ENCODE measurements at places on chromosomes 4 and X.

- no peaks in the 10 kb centered on the region for H3K4me1 ChIP-seq
- no peaks in the 10 kb centered on the region for H3K27me3 ChIP-seq
- no peak overlapping the region for H3K4me3 ChIP-seq
- no peak overlapping the region for H3K27ac ChIP-seq
- no peak for DNase-seq
These were observed 175.9 kb downstream of the SLC39A8 start for GRCh38 chr4:102169345-102169744.

- H3K27ac ChIP-seq: no peak overlapping the region
- H3K4me1 ChIP-seq: no peaks in the 10 kb centered on the region
These were observed 13.3 kb downstream of the ATOH1 start for GRCh38 chr4:93841803-93842345.

GRCh38 chr4:163815776-163816175 is 321.3 kb downstream of the TMA16 start:
- H3K4me1 ChIP-seq: no peaks in the 10 kb centered on the region
- no peak for DNase-seq
- H3K27ac ChIP-seq: no peak overlapping the region
- no peak overlapping the region for H3K4me3 ChIP-seq

GRCh38 chr4:140858897-140859296 is 102.7 kb upstream of the TBC1D9 start:
- H3K36me3 ChIP-seq: no peaks in the 10 kb centered on the region
- H3K4me1 ChIP-seq: no peaks in the 10 kb centered on the region
- H3K27me3 ChIP-seq: peaks cover 11% of the 10 kb centered on the region
- DNase-seq: no peak
- no peak overlapping the region for H3K27ac ChIP-seq

DNA sequence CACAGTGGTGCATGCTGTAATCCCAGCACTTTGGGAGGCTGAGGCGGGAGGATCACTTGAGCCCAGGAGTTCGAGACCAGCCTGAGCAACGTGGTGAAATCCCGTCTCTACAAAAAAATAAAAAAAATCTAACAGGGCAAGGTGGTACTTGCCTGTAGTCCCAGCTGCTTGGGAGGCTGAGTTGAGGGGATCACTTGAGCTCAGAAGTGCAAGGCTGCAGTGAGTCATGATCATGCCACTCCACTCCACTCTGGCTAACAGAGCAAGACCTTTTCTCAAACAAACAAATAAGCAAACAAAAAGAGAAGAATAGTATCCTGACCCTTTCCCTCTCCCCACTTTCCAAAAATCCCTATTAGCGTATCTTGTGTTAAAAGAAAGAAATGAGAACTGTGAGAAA is 52.7 kb downstream of the NPY1R start:
- H3K4me1 ChIP-seq: no peaks in the 10 kb centered on the region
- no peak for DNase-seq
- H3K27me3 ChIP-seq: peaks cover 8% of the 10 kb centered on the region

- H3K36me3 ChIP-seq: peaks cover 39% of the 10 kb centered on the region
- no peaks in the 10 kb centered on the region for H3K27me3 ChIP-seq
- H3K27ac ChIP-seq: peak overlapping the region; percentile 97
- no peak for DNase-seq
- H3K4me1 ChIP-seq: peaks cover 41% of the 10 kb centered on the region
These were observed 2.9 kb downstream of the OTUD4 start for GRCh38 chr4:145177511-145177905.

GRCh38 chr4:99711657-99712056 is 54.0 kb upstream of the C4orf54 start:
- H3K4me1 ChIP-seq: peaks cover 5% of the 10 kb centered on the region
- no peak overlapping the region for H3K4me3 ChIP-seq
- no peaks in the 10 kb centered on the region for H3K36me3 ChIP-seq
- no peak overlapping the region for H3K27ac ChIP-seq

- no peaks in the 10 kb centered on the region for H3K27me3 ChIP-seq
- H3K4me1 ChIP-seq: no peaks in the 10 kb centered on the region
- no peak overlapping the region for H3K4me3 ChIP-seq
- no peak for DNase-seq
- H3K27ac ChIP-seq: no peak overlapping the region
- no peaks in the 10 kb centered on the region for H3K36me3 ChIP-seq
These were observed 23.4 kb upstream of the GLRB start for GRCh38 chr4:157052429-157053040.

- no peaks in the 10 kb centered on the region for H3K4me1 ChIP-seq
- no peak for DNase-seq
- no peak overlapping the region for H3K4me3 ChIP-seq
- no peaks in the 10 kb centered on the region for H3K27me3 ChIP-seq
- H3K27ac ChIP-seq: no peak overlapping the region
- H3K36me3 ChIP-seq: no peaks in the 10 kb centered on the region
These were observed 239.6 kb upstream of the TRAM1L1 start for GRCh38 chr4:117324851-117325491.

- H3K27ac ChIP-seq: no peak overlapping the region
- no peaks in the 10 kb centered on the region for H3K4me1 ChIP-seq
- no peaks in the 10 kb centered on the region for H3K36me3 ChIP-seq
These were observed 1000.1 kb upstream of the LCORL start for GRCh38 chr4:19021617-19022016.

- no peak overlapping the region for H3K27ac ChIP-seq
- H3K27me3 ChIP-seq: no peaks in the 10 kb centered on the region
- no peak for DNase-seq
- no peak overlapping the region for H3K4me3 ChIP-seq
- no peaks in the 10 kb centered on the region for H3K36me3 ChIP-seq
- no peaks in the 10 kb centered on the region for H3K4me1 ChIP-seq
These were observed 276.3 kb downstream of the STPG2 start for GRCh38 chr4:97866821-97867556.

DNA sequence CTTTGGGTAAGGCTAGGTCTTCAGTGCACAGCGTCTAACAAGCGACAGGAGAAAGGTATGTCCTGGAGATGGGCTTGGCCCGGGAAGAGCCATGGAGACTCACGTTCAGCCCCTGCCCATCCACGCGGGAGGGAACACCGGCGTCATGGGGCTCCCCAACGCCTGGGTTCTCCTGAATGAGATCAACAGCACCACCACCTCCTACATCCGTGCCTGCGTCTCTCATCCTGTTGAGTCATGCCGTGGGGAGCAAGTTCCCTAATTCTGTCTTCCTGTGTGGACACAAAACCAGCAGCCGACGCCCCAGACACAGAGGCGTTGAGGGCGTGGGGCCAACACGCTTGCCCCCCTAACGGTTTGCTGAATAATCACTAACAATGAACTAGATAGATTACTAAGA is 20.1 kb upstream of the IL3RA start:
- H3K4me3 ChIP-seq: no peak overlapping the region
- H3K27me3 ChIP-seq: peaks cover 7% of the 10 kb centered on the region
- peaks cover 5% of the 10 kb centered on the region for H3K4me1 ChIP-seq
- H3K27ac ChIP-seq: no peak overlapping the region
- no peaks in the 10 kb centered on the region for H3K36me3 ChIP-seq
- peak; percentile 53 for DNase-seq

DNA sequence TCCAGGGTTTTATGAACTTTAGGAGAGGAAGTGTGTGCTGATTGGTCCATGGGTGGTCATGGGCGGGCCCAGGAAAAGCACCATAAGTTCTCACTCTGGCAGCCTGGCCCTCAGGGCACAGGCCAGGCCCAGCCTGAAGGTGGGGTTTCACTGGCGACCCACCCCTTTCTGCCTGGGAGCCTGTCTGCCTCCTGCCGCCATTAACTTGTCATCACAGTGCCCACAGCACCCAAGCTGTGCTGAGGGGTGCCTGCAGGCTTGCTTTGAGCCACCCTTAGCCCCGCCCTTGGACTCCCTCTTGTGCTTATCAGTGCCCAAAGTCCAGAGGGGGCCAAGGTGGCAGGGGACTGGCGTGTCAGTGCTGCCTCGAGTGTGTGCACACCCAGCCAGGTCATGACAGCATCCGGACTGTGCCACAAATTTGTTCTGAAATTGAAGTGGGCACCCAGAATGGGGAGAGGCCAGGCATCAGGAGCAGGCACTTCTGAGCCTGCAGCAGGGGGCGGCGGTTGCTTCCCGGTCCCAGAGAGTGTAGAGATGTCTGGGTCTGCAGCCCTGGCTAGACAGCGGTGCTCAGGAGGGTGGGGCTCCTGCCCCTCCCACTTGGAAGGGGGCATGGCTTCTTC is 455.6 kb downstream of the TMA16 start:
- H3K27me3 ChIP-seq: no peaks in the 10 kb centered on the region
- no peak for DNase-seq
- H3K27ac ChIP-seq: no peak overlapping the region
- no peak overlapping the region for H3K4me3 ChIP-seq
- no peaks in the 10 kb centered on the region for H3K4me1 ChIP-seq

- peak overlapping the region; percentile 80 for H3K4me3 ChIP-seq
- peak; percentile 57 for DNase-seq
- H3K36me3 ChIP-seq: peaks cover 43% of the 10 kb centered on the region
- no peaks in the 10 kb centered on the region for H3K27me3 ChIP-seq
- peaks cover 30% of the 10 kb centered on the region for H3K4me1 ChIP-seq
These were observed 72.1 kb downstream of the PRSS12 start for GRCh38 chr4:118280501-118281218.

GRCh38 chr4:53586121-53586816 is 5.0 kb downstream of the LNX1 start:
- peaks cover 24% of the 10 kb centered on the region for H3K27me3 ChIP-seq
- no peak overlapping the region for H3K4me3 ChIP-seq
- H3K4me1 ChIP-seq: peaks cover under 1% of the 10 kb centered on the region
- no peak overlapping the region for H3K27ac ChIP-seq
- no peaks in the 10 kb centered on the region for H3K36me3 ChIP-seq
- DNase-seq: no peak

DNA sequence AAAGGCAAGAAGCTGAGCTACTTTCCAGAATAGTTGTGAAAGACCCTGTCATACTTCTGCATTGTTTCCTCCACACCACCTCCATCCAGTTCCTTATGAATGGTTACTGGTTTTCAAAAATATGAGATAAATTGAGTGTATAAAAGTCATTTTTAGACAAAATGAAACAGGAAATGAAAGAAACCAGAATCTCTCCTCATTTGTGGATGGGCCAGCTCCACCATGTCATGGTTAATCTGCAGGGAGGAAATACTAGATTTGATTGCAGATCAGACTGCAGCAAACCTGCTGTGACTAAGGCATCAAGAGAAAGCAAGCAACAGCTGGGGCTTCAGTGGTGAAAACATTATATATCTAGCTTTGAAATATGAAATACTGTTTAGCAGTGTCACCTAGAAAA is 23.8 kb downstream of the F9 start:
- peaks cover 9% of the 10 kb centered on the region for H3K27me3 ChIP-seq
- H3K36me3 ChIP-seq: no peaks in the 10 kb centered on the region
- H3K4me3 ChIP-seq: no peak overlapping the region
- no peak overlapping the region for H3K27ac ChIP-seq

DNA sequence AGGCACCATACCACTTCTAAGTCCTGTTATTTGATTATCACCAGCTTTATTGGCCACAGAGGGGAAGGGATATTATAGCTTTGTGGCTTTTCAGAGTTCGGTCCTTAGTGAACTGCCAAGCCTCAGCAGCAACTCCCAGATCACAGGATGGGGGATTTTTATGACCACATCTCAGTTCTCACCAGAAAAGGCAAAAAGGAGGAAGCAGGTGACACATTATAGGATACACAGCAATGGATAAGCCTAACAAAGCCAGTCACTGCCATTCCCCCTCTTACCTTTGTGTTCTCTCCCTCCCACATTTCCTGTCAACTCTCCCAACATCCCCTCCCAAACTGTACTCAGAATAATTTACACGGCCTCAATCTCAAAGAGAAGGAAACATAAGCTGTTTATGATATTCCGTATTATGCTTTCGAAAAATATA is 142.8 kb downstream of the MGST2 start:
- no peaks in the 10 kb centered on the region for H3K27me3 ChIP-seq
- H3K27ac ChIP-seq: no peak overlapping the region
- DNase-seq: no peak
- H3K36me3 ChIP-seq: no peaks in the 10 kb centered on the region

DNA sequence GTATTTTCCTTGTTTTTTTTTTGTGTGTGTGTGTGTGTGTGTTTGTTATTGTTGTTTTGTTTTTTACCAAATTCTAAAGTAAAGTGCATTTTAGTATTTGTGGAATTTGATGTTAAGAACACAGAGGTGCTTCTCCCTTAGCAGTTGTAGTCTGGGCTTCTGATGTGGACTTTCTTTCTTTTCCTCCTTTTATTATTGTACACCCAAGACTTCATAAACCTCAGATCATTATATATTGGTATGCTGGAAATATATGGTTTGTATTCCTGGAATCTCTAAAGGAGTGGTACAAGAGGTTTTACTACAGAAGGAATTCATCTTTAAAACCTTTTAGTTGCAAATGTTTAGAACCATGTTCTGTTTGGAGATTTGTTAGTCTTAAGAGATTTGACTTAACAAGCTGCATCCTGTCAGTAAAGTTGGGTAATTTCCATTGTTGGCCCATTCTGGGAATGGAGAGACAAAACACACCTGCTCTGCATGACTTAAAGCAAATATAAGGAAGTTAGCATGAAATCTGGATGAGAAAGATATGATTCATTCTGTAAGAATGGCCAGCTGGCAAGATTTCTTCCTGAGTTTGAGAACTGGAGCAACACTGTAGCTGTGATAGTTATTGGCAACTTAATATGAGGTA is 64.0 kb downstream of the SMAD1 start:
- no peaks in the 10 kb centered on the region for H3K4me1 ChIP-seq
- DNase-seq: no peak
- no peak overlapping the region for H3K4me3 ChIP-seq

- H3K27ac ChIP-seq: peak overlapping the region; percentile 73
- H3K4me3 ChIP-seq: no peak overlapping the region
- DNase-seq: no peak
- peaks cover 63% of the 10 kb centered on the region for H3K4me1 ChIP-seq
These were observed 12.4 kb downstream of the YTHDC1 start for GRCh38 chr4:68337522-68337921.

All from activated CD8-positive, alpha-beta T cell treated with anti-CD3 and anti-CD28 coated beads for 36 hours (primary cell).